ENCODE measurements at places on chromosomes 6 and 20. TPM values are rescaled to one million over a fixed set of nuclear protein-coding genes. Genes with fewer than 3 reads are reported as not detected.
A peak's percentile ranks its signal among the peaks of the same experiment; 100 is the strongest.

DNA sequence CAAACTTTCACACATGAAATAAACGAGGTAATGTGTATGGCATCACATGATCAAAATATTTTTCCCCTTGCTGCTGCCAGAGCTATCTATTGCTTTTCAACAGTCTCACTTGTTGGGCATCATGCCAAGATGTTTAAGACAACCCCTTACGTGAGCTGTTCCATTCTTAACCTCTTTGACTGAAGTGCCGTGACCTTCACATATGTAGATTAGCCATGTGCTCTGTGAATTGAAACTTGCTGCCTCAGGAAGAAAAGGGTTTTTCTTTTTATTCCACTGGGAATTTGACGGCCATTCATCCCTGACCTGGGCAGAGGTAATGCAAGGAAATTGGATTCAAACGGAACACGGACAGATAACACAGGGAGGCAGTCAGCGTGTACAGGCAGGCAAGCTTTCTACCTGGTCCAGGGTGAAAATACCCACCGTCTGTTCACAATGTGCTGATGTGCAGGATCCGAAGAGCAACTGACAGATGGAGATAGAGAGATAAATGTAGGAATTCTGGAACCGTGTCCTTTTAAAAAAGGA lies 14.2 kb downstream of the ARID1B start:
- peak; percentile 29 for DNase-seq

The FOXQ1 gene
- not detected for total RNA-seq

The NEDD9 gene
- 41.2 TPM for total RNA-seq

GRCh38 chr6:620950-621349 lies 36.0 kb downstream of the HUS1B start:
- DNase-seq, result no peak

- DNase-seq, result no peak
Measured at GRCh38 chr6:137494988-137495702, 951 bp upstream of the OLIG3 start.

DNA sequence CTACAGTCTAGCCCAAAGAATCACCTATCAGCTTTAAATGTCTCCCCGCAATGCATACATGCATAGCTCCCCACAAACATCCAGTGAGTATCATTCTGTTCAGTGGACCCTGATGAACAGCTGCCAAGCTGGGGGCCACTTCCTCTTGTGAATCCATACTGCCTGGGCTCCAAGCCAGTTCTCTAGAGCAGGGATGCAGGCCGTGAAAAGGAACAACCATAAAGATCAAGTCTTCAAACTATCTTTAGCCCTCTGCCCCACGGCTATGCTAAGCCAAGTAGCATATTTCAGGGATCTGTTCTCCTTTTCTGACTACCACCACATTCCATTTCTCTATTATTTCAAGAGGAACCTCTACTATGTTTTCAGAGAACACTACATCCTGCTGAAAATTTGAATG lies 191.7 kb upstream of the BTBD3 start:
- DNase-seq, result no peak

DNA sequence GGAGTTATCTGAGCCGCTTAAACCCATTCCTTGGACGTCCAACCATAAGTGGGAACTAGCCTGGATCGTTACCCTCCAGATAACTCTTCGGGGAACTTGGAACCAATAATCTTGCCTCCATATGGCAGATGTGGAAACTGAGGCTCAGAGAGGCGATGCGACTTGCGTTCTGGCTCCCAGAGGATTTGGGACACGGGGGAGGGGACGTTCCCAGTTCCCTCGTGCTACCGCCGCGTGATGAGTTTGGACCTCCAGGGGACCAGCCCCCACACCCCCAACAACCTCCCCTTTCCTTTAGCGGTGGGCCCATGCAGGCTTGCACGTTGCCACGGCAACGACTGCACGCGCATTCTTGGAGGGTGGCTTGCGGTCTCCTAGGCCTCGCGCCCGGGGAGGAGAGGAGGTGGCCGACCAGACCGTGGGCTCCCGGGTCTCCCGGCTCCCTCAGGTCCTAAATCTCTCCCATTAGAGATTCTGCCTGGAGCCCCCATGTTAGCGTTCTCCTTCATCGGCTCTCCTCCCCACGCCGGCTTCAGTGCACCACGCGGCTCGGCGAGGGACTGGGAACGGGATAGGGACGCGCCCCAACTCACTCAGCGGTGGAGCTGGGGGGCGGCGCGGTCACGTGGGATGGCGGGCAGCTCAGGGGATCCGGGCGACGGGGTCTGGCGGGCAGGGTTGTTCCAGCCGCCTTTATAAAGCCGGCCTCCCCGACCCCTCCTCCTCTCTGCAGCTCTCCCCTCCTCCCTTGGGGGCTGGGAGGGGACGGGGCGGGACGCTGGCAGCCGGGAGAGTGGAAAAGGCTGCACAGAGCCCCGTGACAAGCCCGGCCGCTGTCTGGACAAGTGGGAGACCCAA lies at the start of gene PLTP:
Gene PLTP (minus strand): TSS at position 670 of the 858 bp plus-strand sequence. CDS start 703 bp downstream, outside the sequence.
- peak; percentile 12 for DNase-seq

The BTN1A1 gene
- not detected for total RNA-seq

The SPATA25 gene
- 0.64 TPM for total RNA-seq
